Activated CD8-positive, alpha-beta T cell treated with anti-CD3 and anti-CD28 coated beads, Interleukin-2, amount 10 ng/mL, durations not matched to agents 7 days and 5 days (primary cell): ENCODE measurements at places on chromosomes 5 and 9.

DNA sequence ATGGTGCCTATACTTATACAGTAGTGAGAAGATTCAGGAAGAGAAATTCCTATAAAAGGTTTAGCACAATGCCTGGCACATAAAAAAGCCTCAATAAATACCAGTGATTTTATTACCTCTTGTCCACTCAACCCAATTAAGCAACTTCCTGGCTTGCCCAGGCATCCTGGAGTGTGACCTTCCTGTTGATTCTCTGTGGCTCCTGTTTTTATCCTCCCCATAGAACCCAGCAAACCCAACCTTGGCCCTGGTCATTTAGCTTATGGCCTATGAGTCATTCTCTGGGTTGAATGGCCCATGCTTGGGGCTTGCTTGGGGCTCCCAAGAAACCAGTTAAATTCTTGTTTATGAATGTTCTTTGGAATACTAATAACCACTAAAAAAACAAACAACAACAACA lies 21.4 kb upstream of the SPARC start:
- DNase-seq = no peak
- H3K4me3 ChIP-seq = no peak overlapping the region
- peaks cover 20% of the 10 kb centered on the region for H3K27me3 ChIP-seq

DNA sequence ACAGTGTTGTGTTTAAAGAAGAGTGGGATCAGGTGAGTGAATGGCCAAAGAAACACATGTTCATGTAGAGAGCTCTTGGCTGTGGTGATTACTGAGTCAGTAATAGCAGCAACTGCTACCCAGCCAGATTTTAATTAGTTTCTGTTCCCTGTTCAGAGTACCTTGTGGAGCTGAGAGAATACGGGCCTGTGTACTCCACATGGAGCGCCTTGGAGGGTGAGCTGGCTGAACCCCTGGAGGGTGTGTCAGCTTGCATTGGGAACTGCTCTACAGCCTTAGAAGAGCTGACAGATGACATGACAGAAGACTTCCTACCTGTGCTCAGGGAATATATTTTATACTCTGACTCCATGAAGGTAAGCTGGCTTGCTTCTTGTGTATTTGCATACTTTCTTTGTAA lies 52.3 kb downstream of the SLC46A2 start:
- no peaks in the 10 kb centered on the region for H3K4me1 ChIP-seq
- no peak overlapping the region for H3K4me3 ChIP-seq
- no peaks in the 10 kb centered on the region for H3K27me3 ChIP-seq
- no peak overlapping the region for H3K27ac ChIP-seq

DNA sequence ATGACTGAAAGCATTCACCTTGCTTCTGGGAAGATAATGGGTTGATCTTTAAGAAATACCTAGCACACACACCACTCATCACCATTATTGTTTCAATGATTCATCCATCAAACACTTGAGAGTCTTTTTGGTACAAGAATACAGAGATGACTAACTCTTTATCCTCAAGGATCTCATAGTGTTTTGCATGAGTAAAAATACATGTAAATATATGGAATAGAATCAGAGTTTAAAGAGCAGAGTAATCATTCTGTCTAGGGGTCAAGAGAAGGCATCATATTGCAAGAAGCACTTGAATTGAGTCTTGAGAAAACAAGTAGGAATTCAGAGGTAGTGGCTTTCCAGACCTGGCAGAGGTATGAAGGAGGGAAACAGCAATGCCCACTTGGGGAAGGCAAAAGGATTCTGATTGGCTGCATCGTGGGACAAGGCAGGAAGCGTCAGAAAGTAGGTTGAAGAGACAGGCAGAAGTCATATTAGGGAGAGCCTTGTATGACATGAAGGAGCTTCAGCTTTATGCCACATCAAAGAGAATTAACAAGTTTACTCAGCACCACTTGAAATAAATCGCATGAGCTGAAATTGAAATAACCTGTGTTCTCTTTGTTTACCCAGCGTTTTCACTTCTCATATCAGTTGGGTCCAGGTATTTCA lies 542.5 kb downstream of the TLE1 start:
- no peaks in the 10 kb centered on the region for H3K27me3 ChIP-seq
- no peak overlapping the region for H3K4me3 ChIP-seq
- H3K27ac ChIP-seq = no peak overlapping the region
- no peak for DNase-seq
- no peaks in the 10 kb centered on the region for H3K4me1 ChIP-seq

GRCh38 chr5:157902449-157903116 lies 43.6 kb upstream of the CLINT1 start:
- no peaks in the 10 kb centered on the region for H3K4me1 ChIP-seq
- DNase-seq = no peak
- H3K36me3 ChIP-seq = no peaks in the 10 kb centered on the region
- H3K4me3 ChIP-seq = no peak overlapping the region
- H3K27ac ChIP-seq = no peak overlapping the region

- H3K36me3 ChIP-seq = no peaks in the 10 kb centered on the region
- H3K27ac ChIP-seq = no peak overlapping the region
- H3K27me3 ChIP-seq = no peaks in the 10 kb centered on the region
- DNase-seq = no peak
- H3K4me3 ChIP-seq = no peak overlapping the region
- no peaks in the 10 kb centered on the region for H3K4me1 ChIP-seq
Observed at GRCh38 chr5:8784692-8785091, 761.2 kb downstream of the SEMA5A start.

DNA sequence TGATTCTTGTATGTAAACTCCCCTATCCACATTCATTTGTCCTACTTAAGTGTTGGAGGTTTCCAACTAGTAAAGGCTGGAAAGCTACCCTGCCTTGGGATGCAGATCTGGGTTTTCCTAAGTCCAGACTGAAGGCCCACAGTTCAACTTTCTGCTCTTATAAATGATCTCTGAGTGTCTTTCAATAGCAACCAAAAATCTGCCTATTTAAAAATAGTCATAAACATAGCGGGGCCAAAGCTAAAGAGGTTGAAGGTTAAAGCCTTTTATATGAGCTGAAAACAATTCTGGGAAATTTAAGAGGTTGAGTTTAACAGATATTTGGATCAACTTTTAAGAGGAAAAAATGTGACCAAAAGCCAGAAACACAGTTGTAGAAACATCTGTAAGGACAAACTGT lies 87.2 kb downstream of the NTRK2 start:
- no peak overlapping the region for H3K4me3 ChIP-seq
- DNase-seq = no peak
- no peaks in the 10 kb centered on the region for H3K36me3 ChIP-seq
- H3K27ac ChIP-seq = no peak overlapping the region
- peaks cover 2% of the 10 kb centered on the region for H3K27me3 ChIP-seq
- peaks cover 22% of the 10 kb centered on the region for H3K4me1 ChIP-seq

DNA sequence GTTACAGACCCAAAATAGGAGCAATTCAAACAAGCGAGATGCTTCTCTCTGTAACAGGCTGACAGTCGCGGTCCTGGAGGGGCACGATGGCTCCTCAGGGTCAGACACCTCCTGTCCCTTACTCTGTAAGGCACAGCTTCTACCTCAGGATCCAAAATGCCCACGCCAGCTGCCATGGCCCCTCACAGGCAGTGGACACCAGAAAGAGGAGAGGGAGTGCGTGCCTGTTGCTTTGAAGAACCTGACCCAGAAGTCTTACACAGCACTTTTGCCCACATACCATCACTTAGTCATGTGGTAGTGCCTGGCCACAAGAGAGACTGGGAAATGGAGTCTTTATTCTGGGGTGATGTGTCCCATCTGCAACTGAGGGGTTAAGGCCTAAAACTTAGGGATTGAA lies 11.6 kb upstream of the ABL1 start:
- H3K27me3 ChIP-seq = no peaks in the 10 kb centered on the region
- H3K4me3 ChIP-seq = no peak overlapping the region
- no peak for DNase-seq
- peaks cover 4% of the 10 kb centered on the region for H3K36me3 ChIP-seq

DNA sequence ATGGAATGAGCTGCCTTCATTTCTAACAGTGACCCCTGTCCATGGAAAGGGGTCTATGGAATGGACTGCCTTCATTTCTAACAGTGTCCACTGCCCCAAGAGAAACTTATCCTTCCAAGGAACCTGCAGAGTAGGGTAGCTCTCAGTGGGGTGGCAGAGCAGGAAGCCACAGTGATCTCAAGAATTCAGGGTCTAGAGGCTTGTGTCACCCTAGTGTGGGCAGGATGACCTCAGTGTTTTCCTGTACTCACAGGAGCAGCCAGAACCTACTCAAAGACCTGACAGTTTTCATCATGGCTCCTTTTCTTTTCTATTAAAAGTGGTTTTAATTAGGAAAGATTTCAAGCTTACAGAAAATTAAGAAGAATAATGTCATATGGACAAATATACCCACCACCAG lies 27.5 kb downstream of the SEC61B start:
- H3K27me3 ChIP-seq = no peaks in the 10 kb centered on the region
- H3K4me3 ChIP-seq = no peak overlapping the region
- H3K4me1 ChIP-seq = peaks cover 35% of the 10 kb centered on the region
